ENCODE measurements at places on chromosomes 3 and 15.

DNA sequence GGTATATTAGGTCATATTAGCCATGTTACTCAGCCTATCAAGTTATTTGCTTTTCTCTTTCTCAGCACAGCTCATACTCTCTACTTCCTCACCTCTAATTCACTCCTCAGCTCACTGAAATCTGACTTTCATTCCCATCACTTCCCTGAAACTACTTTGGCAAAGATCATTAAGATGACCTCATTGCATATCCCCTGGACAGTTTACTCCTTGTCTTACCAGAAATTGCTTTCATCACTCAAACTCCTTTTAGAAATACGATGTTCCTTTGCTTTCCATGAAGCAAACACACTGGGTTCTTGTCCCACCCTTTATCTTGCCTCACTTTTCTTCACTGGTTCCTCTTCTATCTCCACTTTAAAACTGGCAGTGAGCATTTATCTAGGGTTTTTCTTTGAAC is 354.4 kb downstream of the TUSC7 start:
- DNase-seq, result no peak

DNA sequence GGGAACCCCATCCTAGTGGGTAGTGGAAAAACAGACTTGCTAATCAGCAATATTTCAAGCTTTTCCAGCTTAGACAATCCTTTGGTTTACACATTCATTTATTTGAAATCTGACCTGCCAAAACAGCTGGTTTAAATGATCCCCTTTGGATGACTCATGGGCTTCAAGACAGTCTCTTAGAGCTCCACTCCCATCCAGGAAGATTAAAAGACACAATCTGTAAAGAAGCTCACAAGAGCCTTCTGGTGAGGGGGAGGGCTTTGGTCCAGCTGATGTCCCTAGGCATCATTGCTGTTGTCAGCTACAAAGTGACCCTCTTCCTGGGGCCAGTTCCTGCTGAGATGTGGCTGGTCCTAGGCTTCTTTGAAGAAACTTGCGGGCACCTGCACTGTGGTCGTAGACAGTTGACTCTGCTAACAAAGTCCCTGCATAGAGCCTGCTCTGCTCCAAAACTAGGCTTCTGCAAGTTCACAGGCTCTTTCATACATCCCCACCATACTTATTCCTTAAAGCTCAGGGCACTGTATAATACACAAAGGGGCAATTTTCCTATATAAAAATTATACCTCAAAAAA is 73.7 kb downstream of the IGSF11 start:
- peak; percentile 8 for DNase-seq

GRCh38 chr3:62128051-62128450 is 245.3 kb downstream of the FEZF2 start:
- DNase-seq, result peak; percentile 84

DNA sequence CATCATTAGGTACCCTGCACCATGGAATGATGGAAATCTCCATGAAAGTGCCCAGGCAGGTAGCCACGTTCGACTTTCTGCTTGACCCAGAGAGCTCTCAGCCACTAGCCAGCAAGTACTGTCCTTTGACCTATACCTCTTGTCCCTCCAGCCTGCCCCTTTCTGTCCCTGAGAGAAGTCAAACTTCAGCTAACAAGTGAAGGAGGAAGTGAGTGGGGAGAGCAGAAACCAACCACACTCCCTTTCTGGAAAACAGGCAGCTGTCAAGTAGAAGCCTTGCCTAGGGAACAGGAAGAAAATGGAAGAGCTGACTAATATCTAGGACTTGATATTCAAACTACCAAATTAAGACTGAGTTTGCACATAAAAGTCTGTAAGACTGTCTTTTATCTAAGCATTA is 30.3 kb upstream of the FSTL1 start:
- DNase-seq, result no peak

GRCh38 chr3:37309921-37310665 is 135.7 kb upstream of the LRRFIP2 start:
- DNase-seq, result no peak

Data from RPMI7951 (cell line).